Activated naive CD4-positive, alpha-beta T cell treated with anti-CD3 and anti-CD28 coated beads, Interleukin-2, amount 50 U/mL, for 72 hours (primary cell): ENCODE measurements at places on chromosomes 16 and 17. TPM values are rescaled to one million over a fixed set of nuclear protein-coding genes. Genes with fewer than 3 reads are reported as not detected.

Gene GAS2L2
- 0.16 TPM for total RNA-seq

Gene FA2H
- total RNA-seq = not detected

Gene SPATA22
- total RNA-seq = not detected

Gene HSPB9
- total RNA-seq = 0.23 TPM

Gene PRRT2
- 1.4 TPM for total RNA-seq

Gene SMPD3
- total RNA-seq = 1.0 TPM

Gene PRSS27
- total RNA-seq = 1.3 TPM

Gene PYY
- not detected for total RNA-seq

Gene SCNN1B
- total RNA-seq = not detected

Gene CPHXL2
- total RNA-seq = not detected
